ENCODE measurements at places on chromosomes 2 and 18. TPM values are rescaled to one million over a fixed set of nuclear protein-coding genes. Genes with fewer than 3 reads are reported as not detected.

GRCh38 chr18:79971211-79971952, 6.9 kb downstream of the HSBP1L1 start:
- DNase-seq, result no peak

GRCh38 chr2:27902098-27902497, 11.6 kb downstream of the BABAM2 start:
- DNase-seq, result no peak

CGREF1 gene
- 0.41 TPM for polyA plus RNA-seq

DNA sequence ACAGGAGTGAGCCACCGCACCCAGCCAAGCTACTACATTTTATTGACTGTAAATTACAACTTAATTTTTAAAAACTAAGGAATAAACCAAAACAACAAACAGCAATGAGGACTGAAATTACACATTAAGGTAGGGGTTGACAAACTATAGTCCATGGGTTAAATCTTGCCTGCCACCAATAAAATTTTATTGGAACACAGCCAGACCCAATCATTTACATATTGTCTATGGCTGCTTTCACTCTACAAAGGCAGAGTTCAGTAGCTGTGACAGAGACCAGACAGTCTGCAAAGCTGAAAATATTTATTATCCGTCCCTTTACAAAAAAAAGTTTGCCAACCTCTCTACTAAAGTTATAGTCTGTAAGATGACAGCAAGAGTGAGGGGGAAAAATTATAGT, 24.3 kb upstream of the UGP2 start:
- DNase-seq, result no peak

CNRIP1 gene
- polyA plus RNA-seq, result 46.9 TPM

- no peak for DNase-seq
Measured at GRCh38 chr18:8751692-8752091, 46.3 kb downstream of the MTCL1 start.

ANKRD30BL gene
- 0.84 TPM for polyA plus RNA-seq

DNA sequence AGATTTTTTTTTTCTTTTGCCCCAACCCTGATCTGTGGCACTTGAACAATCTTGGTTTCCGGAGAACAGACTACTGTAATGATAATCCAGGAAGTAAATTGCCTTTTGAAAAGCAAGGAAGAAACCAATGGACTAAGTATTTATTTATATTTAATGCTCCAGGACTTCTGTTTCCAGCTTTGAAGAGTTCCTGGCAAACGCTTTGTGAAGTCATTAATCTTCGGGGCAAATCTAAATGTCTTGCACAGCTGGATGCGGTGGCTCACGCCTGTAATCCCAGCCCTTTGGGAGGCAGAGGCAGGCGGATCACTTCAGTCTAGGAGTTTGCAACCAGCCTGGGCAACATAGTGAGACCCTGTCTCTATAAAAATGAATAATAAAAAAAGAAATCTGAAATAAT, 135.1 kb upstream of the GATA6 start:
- DNase-seq, result no peak

- no peak for DNase-seq
Measured at GRCh38 chr2:239141021-239141760, 259.6 kb downstream of the HDAC4 start.

- DNase-seq, result no peak
Measured at GRCh38 chr2:23600346-23600745, 215.4 kb downstream of the KLHL29 start.

GRCh38 chr2:202261531-202261930, 4.0 kb upstream of the NOP58 start:
- no peak for DNase-seq

GRCh38 chr2:217332866-217333265, 473.0 kb upstream of the TNP1 start:
- DNase-seq, result no peak

DNA sequence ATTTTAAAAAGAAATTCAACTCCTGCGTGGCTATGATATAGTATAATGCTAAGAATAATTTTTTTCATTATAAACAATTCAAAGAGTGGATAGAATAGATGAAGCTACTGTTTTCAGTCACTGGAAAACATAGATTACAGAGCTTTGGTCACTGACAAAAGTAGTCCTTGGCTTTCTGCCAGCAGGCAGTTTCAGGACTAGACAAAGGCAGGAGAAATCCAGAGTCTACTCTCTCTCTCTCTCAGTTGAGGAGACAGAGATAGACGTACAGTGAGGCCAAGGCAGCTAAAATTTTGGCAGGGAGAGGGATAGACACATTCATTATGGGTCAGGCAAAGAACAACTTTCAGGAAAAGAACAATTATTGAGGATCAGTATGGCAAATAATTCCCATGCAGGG, 491.4 kb upstream of the CRIM1 start:
- peak; percentile 3 for DNase-seq

SUPT7L gene
- 47.6 TPM for polyA plus RNA-seq

GRCh38 chr2:238106698-238107524, 6.8 kb downstream of the ESPNL start:
- DNase-seq, result no peak

DNA sequence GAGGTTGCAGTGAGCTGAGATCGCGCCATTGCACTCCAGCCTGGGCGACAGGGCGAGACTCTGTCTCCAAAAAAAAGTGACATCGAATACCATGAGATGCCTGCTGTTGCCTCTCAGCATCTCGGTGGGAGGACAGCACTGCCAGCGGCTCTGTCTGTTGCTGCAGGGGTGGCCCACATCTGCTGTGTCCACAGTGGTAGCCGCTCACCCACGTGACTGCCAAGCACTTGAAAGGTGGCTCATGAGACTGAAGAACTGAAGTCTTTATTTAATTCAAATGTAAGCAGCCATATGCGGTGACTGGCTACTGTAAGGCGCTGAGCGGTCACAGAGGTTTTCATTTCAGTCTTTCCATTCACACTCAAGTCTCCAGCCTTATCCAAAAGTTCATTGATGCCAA, 25.8 kb downstream of the IMPA2 start:
- DNase-seq, result no peak

DNA sequence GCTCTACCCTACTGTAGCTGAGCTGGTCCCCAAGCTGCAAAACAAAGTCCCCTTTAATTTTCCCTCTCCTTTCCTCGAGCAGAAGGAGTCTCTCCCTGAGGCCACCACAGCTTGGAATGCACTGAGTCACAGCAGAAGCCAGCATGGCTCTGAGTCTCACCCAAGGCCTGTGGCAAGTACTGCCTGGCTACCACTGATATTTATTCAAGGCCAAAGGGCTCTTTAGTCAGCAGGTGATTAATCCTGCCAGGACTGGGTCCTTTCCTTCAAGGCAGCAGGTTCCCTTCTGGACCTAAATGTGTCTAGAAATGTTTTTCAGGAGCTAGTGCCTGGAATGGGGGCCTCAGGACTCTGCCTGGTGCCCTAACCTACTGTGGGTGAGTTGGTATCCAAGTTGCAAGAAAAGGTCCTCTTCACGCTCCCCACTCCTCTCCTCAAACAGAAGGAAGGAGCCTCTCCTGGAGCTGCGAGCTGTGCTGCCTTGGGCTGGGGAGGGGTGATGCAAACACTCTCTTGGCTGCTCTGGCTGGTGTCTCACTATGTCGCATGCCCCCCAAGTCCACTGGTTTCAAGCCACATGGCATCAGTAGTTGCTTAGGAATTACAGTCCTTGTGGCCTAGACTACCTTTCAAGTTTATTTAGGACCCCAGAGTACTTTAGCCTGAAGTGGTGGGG, 53.4 kb downstream of the CD28 start:
- DNase-seq, result no peak

DNA sequence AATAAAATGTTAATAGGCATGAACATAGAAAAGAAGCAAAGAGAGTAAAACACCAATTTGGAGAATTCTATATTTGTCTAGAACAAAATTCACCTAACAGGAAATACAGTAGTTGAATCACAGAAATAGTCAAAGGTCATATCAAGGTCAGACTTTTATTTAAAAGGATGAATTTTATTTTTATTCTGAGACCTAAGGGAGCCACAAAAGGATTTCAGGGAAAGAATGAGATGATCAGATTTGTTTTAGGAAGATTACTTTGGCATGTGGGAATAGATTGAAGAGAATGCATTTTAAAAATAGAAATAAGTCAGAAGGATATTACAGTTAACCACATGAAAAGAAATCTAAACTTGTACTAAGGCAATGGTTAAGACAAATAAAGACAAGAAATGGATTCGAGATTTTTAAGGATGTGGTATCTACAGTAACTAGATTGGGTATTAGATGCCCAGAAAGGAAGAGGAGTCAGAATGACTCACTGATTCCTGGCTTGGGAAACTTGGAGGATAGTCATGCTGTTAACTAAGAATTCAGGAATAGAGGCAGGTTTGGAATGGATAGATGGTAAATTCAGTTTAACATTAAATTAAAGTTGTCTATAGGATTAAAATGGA, 56.0 kb downstream of the METTL4 start:
- no peak for DNase-seq

DNA sequence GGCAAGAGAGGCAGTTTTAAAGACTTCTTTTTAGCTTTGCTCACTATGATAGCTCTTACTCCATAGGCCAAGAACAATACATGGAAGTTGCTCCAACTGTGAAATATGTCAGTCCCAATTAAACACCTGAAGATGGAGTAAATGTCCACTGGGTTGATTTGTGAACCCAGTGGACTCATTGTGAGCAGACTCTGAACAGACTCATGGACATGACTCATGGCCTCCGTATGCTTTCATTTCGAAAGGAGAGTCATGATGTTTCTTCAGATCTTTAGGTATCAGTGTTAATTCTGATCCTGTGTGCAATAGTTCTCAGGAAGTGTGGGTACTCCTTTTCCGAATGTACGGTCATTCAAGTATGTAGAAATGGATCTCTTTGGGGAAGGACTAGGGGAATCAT, 5.4 kb upstream of the CWC22 start:
- DNase-seq, result no peak

SERPINB3 gene
- not detected for polyA plus RNA-seq

REG1B gene
- not detected for polyA plus RNA-seq

DNA sequence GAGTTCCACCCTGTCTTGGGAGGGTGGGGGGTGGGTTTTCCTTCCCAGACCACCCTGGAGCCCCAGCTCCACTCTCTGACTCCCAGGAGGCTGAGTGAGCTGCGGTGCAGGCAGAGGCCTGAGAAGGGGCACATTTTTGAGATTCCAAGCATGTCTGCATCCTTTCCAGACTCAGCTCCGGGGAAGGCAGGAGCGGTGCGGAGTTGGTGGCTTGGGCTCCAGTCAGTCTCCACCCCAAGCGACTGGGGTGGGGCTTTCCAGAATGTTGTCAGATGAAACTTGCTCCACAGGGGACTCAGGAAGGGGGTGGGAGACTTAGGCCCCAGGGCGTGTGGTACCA, 44.2 kb upstream of the HS6ST1 start:
- DNase-seq, result no peak

HOXD13 gene
- polyA plus RNA-seq, result not detected

DNA sequence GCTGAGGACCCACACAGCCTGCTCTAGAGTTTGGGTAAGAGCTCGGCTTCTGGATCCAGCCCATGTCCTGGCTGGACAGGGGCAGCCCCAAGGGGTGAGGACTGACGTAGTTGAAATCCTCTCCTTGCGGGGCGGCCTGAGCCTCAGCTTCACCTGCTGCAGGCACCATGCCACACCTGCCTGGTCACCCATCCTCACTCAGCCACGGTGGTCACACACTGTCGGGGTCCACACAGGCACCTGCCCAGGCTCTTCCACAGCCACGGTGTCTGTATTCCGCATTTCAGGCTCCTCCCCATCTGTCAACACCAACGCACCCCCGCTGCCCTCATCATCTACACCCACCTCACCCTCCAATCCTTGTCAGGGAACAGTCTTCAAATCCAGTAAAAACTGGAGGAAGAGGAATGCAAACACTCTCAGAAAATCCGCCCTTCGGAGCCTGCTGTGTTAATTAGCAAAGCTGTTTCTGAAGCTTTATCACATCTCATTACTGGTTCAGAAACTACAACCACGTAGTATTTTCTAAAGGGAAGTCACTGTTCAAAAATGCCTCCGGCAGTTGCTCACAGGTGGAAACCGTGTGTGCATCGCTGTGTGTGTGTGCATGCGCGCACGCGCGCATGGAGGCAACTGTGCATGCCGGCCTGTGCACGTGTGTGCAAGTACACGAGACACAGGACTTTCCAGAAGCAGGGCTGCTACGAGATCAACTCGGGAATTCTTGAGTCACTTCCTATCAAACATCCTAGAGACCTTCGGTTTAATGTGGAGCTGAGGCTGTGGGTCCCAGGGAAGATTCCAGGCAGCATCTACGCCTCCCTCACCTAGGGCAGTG, 38.2 kb downstream of the SLC66A2 start:
- no peak for DNase-seq

DNA sequence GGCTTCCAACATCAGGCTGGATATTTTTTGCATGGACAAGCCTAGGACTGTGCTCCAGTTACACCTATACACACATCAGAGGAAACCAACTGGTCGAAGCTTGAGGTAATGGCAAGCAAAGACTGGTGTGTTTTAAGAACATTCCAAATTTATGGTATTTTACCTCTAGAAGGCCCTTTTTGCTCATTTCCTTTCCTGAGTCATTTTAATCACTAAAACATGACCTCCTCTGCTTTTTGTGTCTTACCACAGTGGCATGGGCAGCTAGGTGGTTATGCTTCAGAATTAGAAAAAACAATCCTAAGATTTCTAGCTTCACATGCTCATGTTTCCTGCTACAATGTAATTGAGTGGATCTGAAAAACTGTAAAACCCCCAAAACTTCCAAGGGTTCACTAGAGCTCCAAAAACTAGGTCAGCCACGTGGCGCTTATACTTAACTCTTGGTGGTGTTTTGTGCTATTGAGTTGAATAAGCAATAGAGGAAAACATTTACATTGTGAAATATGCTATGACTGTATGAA, 30.6 kb upstream of the CHRNA1 start:
- DNase-seq, result no peak

DNA sequence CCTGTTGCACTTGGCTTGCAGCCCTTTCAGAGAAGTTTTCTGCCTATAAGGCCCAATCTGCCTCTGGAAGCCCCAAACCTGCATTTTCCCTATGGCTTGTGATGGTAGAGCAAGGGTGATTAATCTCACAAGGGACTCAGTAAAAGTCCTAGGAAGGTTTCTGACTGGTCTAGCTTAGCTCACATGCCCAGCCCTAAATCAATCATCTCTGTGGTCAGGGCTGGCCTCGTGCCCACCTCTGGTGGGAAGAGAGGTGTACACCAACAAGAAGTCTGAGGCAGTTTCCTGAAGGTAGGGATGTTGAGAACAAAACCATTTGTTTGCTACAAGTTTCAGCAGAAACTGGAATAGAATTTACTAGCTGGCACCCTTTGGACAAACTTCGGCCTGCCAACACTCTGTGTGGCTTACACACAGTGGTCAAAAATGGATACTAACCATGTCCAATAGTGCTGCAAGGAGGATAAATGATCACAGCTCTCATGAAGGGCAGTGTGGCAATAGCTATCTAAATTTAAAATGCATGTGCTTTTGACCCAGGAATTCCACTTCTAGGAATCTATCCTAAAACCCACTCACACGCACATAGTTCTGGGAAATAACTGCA, 96.4 kb downstream of the EN1 start:
- no peak for DNase-seq

KIF1A gene
- polyA plus RNA-seq, result 1.3 TPM

DNA sequence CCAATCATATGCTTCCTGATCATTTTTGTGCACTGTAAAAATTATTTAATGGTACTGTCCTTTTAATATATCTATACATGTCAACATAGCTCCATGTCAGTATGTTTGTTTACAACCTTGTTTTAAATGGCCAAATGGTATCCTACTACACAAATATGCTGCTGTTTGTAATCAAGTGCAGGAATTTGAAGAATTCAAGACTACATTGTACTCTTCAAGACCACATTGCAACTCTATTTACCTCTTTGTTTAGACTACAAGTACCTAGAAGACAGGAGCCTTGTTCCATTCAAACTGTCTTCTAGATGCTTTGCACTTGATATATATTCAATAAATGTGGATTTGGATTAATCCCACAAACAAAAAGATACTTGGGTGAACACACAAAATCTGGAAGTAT, 41.7 kb downstream of the CNTNAP5 start:
- no peak for DNase-seq

Data from right lung (tissue), 10 donors.